ENCODE measurements at places on chromosomes 2 and 18.

GRCh38 chr2:233265899-233266431 lies 14.5 kb downstream of the ATG16L1 start:
- no peak for DNase-seq

DNA sequence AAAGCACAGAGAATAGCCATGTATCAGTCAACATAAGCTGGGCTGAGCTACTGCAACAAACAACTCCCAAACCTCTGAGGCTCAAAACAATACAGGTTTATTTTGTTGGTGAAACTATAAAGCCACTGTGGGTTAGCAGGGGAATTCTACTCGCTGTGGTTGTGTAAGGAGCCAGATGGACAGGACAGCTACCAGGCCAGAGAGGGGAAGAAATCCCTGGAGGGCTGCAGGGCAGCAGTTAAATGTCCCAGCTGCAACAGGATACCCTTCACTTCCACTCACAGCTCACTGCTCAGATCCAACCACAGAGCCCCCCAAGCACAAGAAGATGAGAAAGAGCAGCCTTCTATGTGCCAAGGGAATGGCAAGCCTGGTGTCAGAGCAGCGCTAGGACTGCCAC lies 245.9 kb upstream of the RAB6C start:
- no peak for DNase-seq

DNA sequence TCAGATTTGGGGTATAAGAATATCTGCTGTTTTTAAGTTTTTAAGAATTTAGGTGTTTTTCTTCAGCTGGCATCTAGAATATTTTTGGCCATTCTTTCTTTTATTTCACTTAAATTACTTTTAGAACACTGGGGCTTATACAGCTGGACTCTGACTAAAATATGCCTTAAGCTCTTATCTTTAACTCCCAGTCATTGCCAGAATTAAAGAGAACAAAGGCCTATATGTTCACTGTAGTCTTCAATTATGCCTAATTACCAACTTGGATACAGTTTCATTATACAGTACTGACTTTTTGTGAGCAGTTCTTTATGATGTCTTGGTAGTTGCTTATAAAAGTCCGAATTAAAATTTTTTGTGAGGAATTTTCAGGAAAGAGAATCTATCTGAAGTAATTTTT lies 192.8 kb downstream of the ZNF407 start:
- no peak for DNase-seq

DNA sequence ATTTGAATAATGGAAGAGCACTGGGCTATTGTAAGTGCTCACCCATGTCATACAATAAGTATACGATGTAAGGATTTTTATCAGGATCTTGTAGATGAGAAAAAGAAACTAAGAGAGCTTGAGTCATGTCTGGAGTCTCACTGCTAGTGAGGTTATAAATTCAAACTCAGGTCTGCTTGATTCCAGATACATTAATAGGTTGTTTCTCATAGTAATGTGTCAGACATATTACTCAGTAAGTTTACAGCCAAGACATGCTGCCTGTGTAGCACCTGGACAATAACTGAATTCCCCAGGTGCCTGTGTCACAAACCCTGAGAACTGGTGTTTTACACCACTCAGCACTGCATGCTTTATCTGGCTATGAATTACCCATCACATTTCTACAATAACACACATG lies 216.9 kb upstream of the LRP1B start:
- DNase-seq = peak; percentile 33

- DNase-seq = no peak
Measured at GRCh38 chr18:63180971-63181376, 138.6 kb downstream of the BCL2 start.

DNA sequence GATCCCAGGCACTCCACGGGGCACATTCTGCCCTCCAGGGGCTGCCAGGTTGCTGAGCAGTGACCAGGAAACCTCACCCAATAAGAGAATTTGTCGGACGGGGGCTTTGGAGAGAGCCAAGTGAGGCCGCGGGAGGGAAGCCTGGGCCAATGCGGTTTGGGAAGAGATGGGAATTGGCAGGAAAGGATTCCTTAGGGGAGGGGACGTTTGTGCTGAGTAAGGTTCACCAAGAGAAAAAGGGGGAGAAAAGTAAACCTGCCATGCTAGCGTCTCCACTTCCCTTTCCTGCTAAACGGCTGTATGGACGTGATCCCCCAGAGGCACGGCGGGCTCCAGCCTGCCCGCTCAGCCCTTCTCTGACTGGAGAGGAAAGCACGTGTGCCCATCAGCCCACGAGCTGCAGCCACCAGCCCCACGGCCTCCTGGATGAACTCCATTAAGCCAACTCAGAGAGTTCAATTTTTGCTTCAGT lies 194.4 kb upstream of the ID2 start:
- DNase-seq = no peak

DNA sequence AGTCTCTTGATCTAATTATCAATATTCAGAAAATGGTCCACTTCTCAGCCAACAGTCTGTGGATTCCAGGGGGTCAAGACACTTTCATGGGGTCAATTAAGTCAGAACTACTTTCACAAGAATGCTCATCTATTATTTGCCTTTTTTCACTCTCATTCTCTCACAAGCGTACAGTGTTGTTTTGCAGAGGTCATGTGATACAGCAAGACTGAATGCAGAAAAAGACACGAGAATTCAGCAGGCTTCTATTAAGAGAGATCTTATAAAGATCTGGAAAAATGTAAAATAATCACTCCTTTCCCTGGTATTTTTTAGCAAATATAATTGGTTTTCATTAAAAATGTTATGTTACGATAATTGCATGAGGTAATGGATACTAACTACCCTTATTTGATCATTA lies 8.7 kb downstream of the RPRD1A start:
- no peak for DNase-seq

GRCh38 chr2:32189011-32189410 lies 23.3 kb downstream of the SLC30A6 start:
- DNase-seq = no peak

- no peak for DNase-seq
Measured at GRCh38 chr2:48313036-48313877, 216.7 kb upstream of the STON1 start.

DNA sequence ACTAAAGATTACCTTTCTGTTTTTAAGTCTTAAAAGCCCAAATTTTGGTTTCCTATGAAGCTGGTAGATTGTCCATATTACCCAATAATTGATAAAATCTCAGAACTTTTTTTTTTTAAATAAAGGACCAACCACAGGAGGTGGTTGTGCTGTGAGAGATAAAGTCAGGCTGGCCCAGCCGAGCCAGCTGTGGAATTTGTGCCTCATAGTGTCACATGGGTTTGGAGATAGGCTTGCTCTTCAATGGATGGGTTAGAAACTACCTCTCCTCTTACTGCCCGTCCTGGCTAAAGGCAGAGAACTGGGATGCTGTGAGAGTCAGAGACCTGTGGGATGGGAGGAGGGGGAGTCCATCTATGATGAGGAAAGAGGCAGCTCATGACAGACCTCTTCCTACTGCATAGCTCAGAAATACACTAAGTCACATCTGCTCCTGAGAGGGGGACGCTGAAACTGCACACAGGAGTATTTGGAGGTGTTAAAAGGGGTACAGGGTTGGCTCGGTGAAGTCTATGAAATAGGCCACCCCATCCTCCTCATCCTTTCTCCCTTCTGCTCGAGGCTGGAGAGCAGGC lies 99.7 kb upstream of the MGAT4A start:
- no peak for DNase-seq
